ENCODE measurements at places on chromosomes 1 and 21.

- DNase-seq = no peak
These were observed 53.6 kb upstream of the RUNX1 start for GRCh38 chr21:35102488-35103371.

GRCh38 chr21:25980710-25981109 lies 189.9 kb downstream of the APP start:
- DNase-seq = no peak

DNA sequence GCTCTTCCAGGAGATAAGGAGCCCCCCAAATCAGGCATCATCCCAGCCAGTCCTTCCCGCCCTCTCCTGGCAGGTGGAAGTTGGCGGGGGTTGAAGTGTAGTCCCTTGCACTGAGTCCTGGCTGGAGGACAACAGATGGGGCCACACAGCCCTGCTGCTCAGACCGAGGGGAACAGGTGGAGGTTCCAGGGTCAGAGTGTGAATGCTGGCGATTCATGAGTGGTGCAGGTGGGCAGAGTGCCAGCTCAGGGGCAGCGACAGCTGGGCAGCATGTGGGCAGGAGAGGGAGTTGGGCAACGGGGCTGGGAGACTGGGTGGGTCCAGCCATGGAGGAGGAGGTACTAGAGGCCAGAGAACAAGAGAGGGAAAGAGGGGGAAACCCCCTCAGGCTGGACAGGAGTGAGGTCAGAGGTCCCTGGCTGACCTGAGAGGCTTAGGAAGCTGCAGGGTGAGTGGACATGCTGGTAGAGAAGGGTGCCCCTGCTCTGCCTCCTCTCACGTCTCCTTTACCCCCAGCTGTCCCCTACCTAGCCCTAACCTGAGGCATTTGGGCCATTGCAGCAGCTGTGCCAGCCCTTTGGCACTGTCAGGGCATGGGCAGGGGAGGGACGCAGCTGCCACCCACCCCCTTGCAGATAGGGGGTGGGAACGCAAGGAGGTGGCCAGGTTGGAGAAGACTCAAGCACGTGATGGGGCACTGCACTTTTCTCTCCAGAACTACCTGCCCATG lies 11.3 kb upstream of the ADORA1 start:
- no peak for DNase-seq

GRCh38 chr1:59136541-59137275 lies 160.2 kb upstream of the FGGY start:
- DNase-seq = no peak

DNA sequence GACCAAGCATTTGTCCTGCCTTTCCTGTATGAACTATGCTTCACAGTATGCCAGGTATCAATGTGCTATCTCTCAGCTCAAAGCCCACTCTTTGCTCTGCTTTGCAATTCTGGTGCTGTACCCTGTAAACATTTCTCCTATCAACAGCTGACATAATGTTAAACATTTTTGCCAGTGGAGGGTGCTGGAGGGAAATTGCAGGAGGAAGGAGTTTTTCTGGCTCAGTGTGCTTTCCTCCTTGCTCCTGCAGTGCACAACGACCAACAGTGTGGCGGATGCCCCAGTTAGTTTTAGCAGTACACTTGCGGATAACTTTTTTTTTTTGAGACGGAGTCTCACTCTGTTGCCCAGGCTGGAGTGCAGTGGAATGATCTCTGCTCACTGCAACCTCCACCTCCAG lies 67.1 kb upstream of the PTGFRN start:
- peak; percentile 5 for DNase-seq

GRCh38 chr1:37602750-37603694 lies 7.3 kb upstream of the GNL2 start:
- peak; percentile 69 for DNase-seq

GRCh38 chr1:53110370-53111072 lies 31.9 kb downstream of the SLC1A7 start:
- no peak for DNase-seq

GRCh38 chr1:7299329-7299799 lies 471.7 kb upstream of the VAMP3 start:
- DNase-seq = no peak

GRCh38 chr21:26236281-26236680 lies 65.7 kb upstream of the APP start:
- no peak for DNase-seq

GRCh38 chr21:45003331-45004058 lies 63.7 kb downstream of the SLX9 start:
- DNase-seq = no peak

DNA sequence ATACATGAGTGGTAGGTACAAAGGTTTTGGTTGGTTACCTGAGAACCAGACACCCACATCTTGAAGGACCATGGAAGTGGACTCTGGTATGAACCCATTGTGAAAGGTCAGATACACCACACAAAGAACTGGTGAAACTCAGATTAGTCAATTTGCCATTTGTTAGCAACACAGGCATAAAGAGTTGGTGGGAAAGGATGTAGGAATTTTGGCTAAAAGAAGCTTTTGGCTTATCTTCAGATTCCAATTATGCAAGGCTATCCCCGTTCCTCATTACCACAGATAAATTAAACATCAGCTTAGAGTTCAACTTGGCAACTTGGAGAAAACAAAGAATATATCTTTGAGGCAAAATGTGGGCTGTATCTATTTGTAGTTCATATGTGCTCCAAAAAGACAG lies 87.0 kb upstream of the IRF2BP2 start:
- no peak for DNase-seq

GRCh38 chr1:53548031-53548491 lies 88.9 kb downstream of the DMRTB1 start:
- DNase-seq = no peak

DNA sequence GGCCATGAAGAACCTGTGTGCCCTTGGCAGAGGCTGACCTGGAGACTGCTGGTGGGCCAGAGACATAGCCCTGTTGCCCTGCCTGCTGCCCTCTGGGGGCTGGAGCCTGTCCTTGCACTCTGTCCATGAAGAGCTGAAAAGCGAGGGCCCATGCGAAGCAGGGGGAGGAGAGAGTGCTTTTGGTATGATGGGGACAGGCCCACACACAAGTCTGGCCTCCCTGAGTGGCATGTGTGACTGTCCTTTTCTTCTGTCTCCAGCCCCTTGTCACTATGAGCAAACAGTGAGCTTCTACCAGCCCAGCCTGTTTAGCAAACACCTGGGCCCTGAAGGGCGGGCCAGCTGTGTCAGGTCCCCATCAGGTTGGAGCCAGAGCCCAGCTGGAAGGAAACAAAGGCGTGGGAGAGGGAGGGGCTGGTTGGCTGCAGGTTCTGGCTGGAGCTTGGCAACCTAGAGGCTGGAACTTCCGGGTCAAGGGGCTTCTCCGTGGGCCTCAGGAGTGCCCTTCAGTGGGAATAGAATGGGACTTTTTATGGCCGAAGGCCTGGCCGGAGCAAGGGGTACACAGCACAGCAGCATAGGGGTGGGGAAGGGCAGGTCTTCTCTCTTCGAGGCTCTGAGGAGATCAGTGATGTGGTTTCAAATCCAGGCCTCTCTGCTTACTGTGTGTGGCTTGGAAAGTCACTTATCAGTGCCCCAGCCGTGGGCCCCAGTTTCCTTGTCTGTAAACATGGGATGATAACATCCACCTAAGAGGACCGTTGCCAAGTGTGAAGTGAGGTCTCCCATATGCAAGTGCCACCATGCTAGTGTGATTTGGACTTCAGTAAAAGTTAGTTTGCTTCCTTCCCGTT lies 14.3 kb downstream of the QSOX1 start:
- DNase-seq = peak; percentile 79

GRCh38 chr1:150268340-150268704 lies 494 bp downstream of the APH1A start:
- peak; percentile 74 for DNase-seq

DNA sequence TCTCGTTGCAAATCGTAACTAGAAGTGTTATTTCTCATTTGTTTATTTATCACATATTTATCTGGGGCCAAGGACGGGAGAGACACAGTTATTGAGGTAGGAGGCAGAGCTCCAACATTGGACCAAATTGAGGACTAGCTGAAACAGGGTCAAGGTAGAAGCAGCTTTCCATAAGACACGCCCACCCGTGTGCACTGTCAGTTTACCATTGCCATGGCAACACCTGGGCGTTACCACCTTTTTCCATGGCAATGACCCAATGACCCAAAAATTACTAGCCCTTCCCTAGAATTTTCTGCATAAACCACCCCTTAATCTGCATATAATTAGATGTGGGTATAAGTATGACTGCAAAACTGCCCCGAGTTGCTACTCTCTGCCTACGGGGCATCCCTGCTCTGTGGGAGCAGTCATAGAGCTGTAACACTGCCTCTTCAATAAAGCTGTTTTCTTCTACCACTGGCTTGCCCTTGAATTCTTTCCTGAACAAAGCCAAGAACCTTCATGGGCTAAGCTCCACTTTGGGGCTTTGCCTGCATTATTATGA lies 72.7 kb downstream of the FBXO2 start:
- no peak for DNase-seq

DNA sequence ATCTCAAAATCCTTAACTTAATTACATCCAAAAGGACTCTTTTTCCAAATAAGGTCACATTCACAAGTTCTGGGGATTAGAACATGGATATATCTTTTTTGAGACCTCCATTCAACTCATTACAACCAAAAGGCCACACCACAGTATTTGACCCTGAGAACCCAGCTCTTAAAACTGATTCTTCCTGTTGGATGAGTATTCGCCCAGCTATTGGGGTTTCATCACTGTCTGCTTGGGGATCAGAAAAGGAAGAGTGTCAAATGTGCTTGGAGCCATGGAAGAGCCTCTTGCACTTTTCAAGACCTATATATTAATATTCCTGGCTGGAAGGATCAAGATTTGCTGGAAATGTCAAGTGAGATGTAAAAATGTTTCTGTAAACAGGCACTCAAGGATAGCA lies 5.4 kb upstream of the TINAGL1 start:
- no peak for DNase-seq

DNA sequence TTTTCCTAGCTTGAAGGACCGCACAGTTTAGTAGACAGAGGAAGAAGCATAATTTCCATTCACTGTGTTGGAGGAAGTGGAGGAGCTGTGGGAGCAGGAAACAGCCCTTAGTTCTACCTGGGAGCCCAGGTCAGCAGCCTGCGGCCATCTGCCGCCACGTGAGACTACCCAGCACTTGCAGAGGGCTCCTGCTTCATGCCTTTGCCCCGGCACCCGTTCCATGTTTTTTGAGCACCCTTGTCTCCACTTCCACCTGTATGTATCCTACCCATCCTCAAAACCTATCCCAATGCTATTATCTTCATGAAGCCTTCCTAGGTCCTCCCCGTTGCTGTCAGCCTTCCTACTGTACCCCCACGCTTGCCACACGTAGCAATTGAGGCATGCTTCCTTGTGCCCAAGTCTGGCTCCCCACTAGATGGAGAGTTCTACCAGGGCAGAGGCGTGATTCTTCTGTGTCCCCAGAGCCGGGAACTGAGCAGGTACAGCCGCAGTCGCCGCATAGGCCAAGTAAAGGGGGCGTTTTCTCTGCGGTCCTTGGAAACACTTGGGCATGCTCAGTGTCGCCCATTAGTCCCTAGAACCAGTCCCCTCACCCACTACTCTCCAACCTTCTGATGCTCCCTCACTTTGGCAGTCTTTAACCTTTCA lies 1.9 kb downstream of the SLC6A9 start:
- DNase-seq = no peak

- DNase-seq = peak; percentile 68
These were observed 32.3 kb downstream of the HHAT start for GRCh38 chr1:210360852-210361477.

DNA sequence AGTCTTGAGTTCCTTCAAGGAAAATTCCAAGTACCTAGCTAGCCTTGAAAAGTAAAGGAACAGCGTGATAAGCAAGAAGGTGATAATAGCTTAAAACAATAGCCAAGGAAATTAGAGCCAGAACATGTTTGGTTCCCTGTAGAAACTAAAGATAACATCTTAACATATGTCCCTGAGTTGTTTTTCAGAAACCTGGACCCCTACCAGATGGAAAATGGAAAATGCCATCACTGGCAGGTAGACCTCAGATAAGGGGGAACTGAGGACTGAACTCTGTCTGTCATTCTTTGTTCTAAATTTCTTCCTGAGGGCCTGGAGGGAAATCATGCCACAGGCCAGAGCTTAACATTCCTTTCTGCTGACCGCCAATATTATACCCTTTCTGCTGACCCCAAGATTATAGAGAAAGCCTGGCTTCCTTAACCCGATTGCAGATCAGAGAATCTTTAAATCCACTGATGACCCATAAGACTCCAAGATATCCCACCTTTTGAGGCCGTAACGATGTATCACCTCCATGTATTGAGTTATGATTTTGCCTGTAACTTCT lies 23.4 kb downstream of the CNIH3 start:
- DNase-seq = no peak

DNA sequence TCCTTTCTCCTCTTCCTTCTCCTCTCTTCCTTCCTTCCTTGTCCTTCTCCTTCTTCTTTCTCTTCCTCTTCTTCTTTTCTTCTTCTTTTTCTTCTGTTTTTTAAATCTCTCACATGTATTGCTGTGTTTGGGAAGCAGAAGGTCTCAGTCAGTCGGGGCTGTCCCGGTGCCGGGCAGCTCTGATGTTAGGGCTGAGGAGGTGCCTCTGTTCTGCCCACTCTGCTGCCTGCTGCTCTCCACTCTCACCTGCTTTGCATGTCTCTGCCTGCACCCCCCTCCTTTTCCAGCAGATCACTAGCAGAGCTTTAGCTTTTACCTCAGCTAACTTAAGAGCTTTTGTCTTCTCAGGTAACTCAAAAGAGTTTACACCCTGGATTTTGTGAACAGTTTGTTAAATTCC lies 276.6 kb downstream of the CHRM3 start:
- no peak for DNase-seq

- no peak for DNase-seq
These were observed 268.0 kb downstream of the ATG4C start for GRCh38 chr1:63051886-63052285.

- DNase-seq = no peak
These were observed 10.1 kb downstream of the MED18 start for GRCh38 chr1:28338897-28339296.

- DNase-seq = no peak
These were observed 137.6 kb downstream of the PTGER3 start for GRCh38 chr1:70910013-70910412.

DNA sequence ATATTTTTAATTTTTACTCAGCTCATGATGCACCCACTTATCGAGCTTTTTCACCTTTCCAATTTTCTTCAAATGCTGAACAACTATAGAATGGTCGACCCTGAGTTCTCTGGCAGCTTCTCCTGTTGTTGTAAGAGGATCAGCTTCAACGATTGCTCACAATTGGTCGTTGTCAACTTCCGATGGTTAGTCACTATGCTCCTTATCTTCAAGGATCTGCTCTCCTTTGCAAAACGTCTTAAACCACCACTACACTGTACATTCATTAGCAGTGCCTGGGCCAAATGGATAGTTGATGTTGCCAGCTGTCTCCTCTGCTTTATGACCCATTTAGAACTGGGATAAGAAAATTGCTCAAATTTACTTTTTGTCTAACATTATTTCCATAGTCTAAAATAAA lies 385.9 kb upstream of the LYPLAL1 start:
- no peak for DNase-seq

- peak; percentile 44 for DNase-seq
These were observed 1.3 kb upstream of the LAPTM5 start for GRCh38 chr1:30758785-30759380.

- peak; percentile 68 for DNase-seq
These were observed 21.0 kb downstream of the S100A10 start for GRCh38 chr1:151972542-151973248.
